ENCODE measurements at places on chromosomes 1 and 21.

DNA sequence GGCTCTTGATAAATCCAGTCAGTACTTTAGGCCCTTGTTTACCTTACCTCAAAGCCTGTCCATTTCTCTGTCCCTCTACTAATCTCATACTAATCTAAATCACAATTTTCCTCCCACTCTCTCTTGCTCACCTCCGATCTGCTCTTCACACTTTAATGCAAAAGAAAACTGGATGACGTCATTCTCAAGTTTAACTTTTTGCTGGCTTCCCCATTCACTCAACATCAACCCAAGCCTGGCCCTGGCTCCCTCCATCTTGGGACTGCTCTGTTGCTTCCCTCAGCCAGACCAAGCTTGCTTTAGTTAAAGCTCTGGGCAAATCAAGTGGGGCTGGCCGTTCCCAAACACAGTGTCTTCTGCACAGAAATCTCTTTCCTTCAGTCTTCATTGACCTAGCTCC is 29.7 kb downstream of the COA6 start:
- DNase-seq = no peak

DNA sequence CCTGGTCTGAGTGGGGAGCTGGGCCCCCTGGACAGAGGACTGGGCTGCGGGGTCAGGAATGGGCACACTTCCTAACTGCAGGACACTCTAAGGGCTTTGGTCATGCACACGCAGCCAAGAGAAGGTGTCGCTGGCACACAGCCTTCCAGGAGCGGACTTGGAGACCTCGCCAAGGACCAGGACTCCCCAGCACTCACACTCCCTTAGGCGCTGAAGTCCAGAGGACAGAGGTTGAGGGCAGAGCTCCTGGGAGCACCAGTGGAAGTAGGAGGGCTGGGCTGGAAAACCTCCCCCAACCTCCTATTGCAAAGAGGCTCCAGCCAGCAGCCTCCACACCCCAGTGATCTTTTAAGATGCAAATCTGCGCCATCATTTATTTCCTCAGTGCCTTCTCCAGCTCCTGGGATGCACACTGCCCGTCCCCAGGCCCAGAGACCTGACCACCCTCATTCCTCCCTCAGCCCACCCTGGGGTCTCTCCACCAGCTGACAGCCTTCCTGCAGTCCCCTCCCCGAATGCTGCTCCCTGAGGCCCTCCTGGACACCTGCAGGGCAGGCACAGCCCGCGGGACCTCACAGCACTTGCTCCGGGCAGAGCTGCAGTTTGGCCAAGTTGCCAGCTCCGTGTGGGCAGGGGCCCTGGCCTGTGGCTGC is 3.0 kb downstream of the TSPEAR start:
- no peak for DNase-seq

DNA sequence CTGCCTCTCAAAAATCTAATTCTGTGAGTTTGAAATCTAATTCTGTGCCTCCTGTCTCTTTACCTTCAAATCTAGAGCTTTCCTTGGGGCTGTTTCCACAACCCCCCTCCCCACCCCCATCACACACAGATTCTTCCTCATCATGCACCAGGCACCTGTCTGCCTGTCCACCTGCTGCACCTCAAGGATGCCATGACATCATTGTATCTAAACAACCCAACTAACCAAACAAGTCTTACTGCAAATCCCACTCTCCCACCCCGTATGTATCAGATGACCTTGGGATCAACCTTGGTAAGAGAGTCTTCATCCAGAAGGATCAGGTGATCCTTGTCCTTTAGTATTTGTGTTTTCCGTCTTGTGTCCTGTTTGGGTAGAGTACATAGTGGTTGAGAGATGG is 102.7 kb upstream of the SIM2 start:
- no peak for DNase-seq

DNA sequence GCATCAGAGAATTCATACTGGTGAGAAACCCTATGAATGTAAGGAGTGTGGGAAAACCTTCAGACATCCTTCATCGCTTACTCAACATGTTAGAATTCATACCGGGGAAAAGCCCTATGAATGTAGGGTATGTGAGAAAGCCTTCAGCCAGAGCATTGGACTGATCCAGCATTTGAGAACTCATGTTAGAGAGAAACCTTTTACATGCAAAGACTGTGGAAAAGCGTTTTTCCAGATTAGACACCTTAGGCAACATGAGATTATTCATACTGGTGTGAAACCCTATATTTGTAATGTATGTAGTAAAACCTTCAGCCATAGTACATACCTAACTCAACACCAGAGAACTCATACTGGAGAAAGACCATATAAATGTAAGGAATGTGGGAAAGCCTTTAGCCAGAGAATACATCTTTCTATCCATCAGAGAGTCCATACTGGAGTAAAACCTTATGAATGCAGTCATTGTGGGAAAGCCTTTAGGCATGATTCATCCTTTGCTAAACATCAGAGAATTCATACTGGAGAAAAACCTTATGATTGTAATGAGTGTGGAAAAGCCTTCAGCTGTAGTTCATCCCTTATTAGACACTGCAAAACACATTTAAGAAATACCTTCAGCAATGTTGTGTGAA is 12.8 kb downstream of the ZFP69B start:
- no peak for DNase-seq

DNA sequence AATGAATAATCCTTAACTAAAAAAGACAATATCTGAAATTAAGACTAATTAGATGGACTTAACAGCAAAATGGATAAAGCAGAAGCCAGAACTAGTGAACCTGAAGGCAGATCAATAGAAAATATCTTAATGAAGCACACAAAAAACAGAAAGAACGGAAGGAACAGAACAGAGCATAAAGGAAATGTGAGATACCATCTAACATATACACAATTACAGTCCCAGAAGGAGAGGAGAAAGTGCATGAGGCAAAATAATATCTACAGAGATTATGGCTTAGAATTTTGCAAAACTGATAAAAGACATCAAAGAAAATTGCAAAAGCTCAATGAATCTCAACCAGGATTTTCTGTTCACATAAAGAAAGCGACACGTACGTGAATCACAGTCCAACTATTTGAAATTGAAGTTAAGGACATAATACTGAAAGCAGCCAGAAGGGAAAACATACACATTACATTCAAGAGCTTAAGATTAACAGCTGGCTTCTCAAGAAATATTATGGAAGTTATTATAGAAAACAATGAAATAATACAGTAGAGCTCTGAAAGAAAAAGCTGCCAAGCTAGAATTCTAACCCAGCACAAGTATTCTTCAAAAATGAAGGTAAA is 182.0 kb downstream of the CDC42BPA start:
- no peak for DNase-seq

- no peak for DNase-seq
Observed at GRCh38 chr1:58699011-58699762, 675 bp downstream of the MYSM1 start.

GRCh38 chr21:16304174-16305095 is 574.7 kb downstream of the USP25 start:
- DNase-seq = no peak

DNA sequence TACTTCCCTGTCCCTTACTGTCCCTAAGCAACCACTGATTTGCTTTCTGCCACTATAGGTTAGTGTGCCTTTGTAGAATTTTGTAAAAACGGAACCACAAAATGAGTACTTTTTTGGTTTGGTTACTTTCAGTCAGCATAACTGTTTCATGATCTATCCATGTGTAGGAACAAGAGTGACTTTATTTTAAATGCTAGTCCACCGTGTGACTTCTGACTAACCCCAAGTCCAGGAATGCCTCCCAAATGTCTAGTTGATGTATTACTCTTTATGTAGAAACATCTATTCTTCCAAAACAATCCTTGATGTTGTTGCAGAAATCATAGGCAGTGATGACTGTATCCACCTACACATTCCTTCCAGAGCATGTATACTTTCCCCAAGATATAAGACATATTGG is 21.3 kb downstream of the ATPAF1 start:
- no peak for DNase-seq

GRCh38 chr1:220271706-220272046 is 577 bp downstream of the RAB3GAP2 start:
- DNase-seq = no peak

GRCh38 chr1:110875216-110875731 is 2.3 kb downstream of the CD53 start:
- no peak for DNase-seq

DNA sequence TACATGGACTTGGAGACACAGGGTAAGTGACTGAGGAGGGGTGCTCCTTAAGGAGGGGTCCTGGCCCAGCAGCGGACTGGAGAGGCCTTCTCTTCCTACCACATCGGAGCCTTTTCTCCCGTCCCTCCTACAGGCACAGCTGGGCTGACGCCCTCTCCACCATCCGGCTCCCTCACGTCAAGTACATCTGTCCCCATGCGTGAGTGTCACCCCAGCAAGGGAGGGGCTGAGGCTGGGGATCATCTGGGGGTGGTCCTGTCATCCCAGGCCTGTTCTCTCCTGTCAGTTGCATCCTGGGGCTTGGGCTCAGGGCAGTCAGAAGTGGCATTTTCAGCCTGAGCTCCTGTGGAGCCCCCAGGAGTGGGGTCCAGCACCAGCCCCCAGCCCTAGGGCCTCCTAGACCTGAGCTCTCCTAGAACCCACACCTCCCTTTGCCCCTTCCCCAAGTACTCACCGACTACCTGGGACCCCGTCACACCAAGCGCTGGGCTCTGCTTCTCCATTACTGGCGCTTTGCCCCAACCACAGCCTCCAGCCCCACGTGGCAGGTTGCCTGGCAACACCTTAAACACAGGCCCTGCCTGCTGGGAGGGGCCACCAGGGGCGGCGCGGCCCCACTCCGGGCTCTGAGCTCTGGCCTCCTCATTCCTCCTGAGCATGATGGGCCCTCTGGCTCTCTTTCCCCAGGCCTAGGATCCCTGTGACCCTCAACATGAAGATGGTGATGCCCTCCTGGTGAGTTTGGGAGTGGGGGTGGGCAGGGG is 2.3 kb downstream of the LYPLA2 start:
- no peak for DNase-seq

- DNase-seq = no peak
Observed at GRCh38 chr1:173889885-173890284, 21.7 kb downstream of the ZBTB37 start.

GRCh38 chr1:246528933-246529731 is 22.1 kb upstream of the SMYD3 start:
- DNase-seq = no peak

DNA sequence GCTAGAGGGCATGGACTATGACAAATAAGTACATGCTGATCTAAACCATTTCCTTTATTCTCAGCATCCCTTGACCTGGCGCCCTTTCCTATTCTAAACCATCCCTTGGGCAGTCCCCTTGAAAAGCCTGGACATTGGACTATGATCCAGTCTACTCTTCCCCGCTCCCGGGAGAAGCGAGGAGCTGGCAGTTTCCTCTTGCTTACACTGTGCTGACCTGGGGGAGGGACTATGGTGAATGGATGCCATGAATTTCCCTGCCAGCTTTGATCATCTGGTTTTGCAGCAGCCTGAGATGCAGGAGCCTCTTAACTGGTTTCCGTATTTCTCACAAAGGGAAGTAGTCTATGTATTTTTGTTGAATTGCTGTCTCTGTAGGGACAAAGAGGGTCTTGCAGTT is 121.7 kb downstream of the KIF26B start:
- no peak for DNase-seq

GRCh38 chr1:225191199-225191753 is 236.6 kb downstream of the LBR start:
- DNase-seq = no peak

DNA sequence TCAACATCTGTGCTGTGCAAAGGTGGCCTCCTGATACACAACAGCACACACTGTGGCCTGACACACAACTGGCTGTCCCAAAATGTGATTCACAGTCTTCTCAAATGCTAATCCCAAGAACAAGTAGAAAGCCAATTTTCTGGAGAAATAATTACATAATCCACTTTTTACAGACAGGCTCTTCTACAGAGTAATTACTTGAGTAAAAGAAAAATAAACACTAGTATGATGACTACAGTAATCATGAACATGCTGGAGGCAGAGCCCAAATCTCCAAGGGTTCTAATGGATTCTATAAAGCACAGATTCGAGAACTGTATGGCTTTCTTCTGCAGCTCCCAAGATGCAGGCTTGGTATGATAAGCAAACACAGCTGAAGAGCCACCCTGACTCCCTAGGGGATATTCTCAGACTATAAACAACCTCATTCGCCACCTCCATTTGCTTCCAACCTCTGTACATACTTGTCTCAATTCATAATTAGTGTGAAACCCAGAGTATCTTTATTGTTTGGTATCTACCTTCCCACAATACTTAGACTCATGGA is 81.9 kb downstream of the SIPA1L2 start:
- DNase-seq = no peak

DNA sequence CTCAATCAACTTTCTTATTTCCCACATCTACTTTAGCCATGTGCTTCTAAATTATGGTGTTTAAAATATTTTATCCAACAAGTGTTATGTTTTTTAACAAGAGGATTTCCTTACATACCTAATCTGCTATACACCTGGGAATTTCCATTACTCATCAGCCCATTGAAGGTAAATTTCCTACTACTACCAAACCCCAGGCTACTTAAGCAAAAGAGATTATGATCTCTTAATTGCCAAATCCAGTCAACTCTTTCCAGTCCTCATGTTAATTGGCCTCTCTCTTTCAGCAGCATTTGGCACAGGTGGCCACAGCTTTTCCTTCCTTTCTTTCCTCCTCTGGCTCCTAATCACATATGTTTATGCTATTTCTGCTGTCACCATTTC is 5.1 kb upstream of the C1orf162 start:
- no peak for DNase-seq

GRCh38 chr1:26719205-26719604 is 23.4 kb downstream of the ARID1A start:
- DNase-seq = no peak

GRCh38 chr1:244353551-244354091 is 98.1 kb downstream of the ADSS2 start:
- DNase-seq = no peak

DNA sequence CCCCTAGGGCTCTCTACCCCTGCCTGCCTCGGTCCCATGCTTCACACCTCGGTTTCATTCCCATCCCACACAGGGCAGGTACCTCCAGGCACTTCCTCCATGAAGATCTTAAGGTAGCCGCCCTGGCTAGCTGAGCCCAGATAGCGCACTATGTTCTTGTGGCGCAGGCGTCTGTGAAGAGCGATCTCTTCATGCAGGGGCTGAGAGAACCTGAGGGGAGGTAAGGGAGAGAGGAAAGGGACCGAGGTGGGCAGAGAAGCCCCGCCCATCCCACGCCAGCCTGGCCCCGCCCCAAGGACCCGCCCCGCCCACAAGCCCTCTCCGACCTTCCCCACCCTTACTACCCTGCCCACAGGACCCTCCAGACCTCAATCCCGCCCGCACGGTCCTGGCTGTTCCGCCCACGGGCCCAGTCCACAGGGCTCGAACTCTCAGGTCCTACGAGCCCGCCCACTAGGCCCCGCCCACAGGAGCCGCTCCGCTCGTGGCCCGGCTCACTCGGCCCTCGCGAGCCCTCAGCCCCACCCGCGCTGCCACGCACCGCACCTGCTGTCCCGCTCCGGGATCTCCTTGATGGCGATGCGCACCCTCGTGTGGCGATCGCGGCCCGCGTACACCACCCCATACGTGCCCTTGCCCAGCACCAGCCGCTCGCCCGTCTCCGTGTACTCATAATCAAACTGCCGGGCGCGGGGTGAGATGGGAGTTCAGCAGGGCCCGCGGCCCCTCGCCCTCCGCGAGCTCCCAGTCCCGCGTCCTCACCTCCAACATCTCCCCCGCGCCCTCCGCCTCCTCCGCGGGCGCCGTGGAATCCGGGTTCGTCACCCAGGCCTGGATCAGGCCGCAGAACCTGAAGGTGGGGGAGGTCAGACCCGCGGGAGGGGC is 6.4 kb downstream of the MAP3K6 start:
- DNase-seq = no peak

Data from neural crest cell (in vitro differentiated cells).